ENCODE measurements at places on chromosomes 16 and 17.
A peak's percentile ranks its signal among the peaks of the same experiment; 100 is the strongest.

DNA sequence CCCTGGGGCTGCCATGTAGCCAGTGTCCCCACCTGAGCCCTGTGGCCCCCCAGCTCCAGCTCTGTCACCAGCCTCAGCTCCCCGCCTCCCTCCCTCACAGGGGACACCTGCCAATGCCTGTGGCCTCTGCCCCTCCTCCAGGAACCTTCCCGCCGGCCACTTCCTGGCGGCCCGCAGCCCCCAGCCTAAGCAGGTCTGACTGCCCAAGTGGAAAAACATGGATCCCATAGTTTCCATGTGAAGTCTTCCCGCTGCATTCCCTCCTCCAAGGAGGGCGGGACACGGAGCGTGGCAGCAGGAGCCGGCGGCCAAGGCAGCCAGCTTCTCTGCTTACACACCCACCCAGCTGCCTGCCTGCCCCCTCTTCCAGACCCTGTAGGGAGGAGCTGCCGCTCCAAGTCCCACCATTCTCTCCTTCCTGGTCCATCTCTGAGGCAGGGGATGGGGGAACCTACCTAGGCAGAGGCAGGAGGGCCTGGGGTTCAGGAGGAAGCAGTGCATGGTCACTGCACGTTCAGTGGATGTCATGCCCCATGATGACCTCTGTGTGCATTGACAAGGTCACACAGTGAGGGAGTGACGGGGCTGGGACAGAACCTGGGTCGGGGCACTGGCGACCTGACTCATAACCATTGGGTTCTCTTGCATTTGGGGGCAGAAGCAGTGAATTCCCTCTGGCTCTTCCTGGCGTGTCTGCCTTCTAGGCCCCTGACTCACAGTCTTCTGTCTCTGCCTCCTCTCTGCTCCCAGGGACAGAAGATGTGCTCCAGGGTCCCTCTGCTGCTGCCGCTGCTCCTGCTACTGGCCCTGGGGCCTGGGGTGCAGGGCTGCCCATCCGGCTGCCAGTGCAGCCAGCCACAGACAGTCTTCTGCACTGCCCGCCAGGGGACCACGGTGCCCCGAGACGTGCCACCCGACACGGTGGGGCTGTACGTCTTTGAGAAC is 8.7 kb downstream of the VASN start:
- no peak for DNase-seq

DNA sequence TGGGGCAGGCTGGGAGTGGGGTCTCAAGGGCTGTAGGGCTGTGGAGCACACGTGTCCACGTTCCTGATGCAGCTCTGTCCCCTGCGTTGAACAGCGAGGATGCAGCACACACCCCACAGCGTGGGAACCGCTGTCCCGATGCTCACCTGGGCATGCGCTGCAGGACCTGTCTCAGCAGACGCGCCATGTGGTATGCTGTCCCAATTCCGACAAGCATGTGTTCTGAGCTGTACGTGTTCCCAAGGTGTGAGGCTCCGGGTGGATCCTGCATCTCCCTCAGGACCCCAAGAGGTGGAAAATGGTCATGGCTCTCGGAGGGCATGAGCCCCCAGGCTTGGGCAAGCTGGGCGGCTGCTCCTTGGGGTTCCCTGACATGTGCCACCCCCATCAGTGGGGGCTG is 34.2 kb downstream of the ENGASE start:
- DNase-seq, result no peak

- no peak for DNase-seq
Measured at GRCh38 chr16:56675685-56676210, 6.1 kb downstream of the MT1H start.

DNA sequence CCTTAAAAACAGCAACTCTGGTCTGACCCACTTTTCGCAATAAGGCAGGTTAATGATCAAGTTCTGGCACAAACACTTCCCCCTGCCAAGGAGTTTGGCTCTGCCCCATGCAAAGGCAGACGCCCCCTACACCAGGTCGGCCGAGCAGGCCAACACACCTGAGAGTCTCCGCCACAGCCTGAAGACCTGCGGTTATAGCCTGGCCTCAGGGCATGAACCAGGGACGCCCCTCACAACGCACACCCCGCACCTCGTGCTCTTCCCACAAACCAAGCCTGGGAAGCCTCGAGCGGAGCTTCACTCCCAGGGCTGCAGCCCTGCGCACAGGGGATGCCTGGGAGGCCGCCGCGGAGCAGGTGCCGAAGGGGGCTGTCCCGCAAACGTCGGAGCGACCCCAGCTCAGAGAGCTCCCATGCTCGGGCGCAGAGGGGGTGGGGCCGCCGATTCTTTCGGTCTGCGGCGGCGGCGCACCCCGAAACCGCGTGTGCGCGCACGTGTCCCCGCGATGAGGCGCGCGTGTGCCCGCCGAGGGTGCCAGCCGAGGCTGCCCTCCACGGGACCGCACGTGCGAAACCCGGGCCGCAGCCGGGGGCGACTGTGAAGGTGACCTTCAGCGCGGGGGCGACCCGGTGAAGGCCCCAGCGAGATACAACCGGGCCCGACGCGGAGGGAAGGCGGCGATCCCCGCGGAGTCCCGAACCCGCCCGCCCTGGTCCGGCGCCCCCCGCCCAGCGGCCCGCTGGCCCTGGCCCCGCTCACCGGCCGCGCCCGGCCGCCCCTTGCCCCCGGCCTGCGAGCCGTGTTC is 559 bp downstream of the CLUH start:
- no peak for DNase-seq

DNA sequence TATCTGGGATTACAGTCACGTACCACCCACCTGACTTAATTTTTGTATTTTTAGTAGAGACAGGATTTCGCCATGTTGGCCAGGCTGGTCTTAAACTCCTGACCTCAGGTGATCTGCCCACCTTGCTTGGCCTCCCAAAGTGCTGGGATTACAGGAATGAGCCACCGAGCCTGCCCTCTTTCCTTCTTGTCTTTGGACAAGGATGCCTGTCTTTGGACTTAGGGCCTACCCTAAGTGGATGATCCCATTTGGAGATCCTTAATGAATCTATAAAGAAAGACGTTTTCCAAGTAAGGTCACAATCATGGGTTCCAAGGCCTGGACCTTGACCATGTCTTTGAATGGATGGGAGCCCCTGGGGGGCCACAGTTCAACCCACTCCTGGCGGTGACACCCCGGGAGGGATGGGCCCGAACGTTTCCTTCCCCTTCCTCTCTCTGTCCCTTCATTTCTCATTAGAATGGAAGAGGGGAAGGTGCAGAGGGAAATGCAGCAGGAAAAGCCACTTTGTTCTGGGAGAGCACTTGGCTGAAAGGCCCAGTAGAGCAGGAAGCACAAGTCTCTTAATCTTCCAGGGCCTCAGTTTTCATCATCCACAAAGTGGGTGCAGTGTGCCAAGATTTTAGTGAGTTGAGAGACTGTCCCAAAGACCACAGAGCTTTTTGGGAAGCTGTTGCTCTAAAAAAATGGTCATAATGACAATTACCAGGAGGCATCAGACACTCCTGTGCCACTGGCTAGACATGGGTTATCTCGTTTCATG is 353.3 kb downstream of the SEC14L1 start:
- DNase-seq, result no peak

DNA sequence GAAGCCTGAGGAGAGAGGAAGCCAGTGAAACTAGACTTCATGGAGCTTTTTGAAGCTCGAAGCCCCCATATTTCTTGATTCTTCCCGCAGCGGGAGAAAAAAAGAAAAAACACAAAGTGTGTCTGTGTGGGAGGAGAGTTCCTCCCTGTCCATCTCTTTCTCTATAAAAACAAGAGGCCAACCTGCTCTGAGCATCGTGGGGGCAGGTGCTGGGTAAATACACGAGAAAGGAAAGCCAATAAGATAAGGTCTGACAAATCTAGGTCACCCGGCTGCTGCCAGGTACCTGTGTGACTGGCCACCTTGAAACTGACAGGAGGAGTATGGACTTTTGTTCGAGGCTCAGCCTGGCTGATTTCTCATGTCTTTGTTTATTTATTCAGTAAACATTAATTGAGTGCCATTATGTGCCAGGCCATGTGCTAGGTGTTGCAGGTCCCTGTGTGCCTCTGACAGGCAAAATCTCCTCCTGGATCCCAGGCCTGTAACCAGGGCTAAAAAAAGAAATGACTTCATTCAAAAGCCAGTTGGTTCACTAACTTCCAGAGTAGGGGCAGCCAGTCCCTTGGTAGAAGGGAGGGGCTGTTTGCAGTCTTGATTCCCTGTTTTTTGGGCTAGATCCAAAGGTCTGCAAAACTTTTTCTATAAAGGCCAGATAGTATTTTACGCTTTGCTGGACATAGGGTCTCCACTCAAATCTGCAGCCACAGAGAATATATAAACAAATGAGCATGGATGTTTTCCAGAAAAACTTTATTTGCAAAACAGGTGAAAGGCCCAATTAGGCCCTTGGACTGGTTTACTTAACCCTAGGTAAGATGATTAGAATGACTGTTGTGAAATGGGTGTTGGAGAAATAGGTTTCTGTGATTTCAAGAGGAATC is 35.6 kb downstream of the YPEL2 start:
- DNase-seq, result no peak

- peak; percentile 51 for DNase-seq
Measured at GRCh38 chr17:17205368-17206123, 587 bp downstream of the PLD6 start.

- no peak for DNase-seq
Measured at GRCh38 chr16:69720822-69721430, 5.4 kb downstream of the NQO1 start.

GRCh38 chr16:86392436-86393152 is 117.7 kb upstream of the FOXF1 start:
- no peak for DNase-seq

GRCh38 chr17:73815474-73815873 is 171.2 kb upstream of the SDK2 start:
- DNase-seq, result no peak

GRCh38 chr16:29950806-29951461 is 10.9 kb upstream of the TMEM219 start:
- DNase-seq, result no peak

DNA sequence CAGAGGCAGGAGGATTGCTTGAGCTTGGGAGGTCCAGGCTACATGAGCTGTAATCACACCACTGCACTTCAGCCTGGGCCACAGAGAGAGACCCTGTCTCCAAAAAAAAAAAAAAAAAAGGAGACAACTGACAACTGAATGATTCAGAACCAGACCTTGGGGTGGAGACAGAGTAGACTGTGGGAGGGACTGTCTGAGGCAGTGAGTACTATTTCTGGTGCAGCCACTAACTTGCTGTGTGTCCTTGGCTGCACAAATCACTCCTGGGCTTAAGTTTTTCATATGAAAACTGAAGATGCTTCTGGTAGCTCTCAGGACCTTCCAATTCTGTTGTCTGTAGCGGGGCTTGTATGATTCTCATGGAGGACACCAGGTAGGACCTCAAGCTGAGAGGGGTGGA is 5.8 kb downstream of the ASB16 start:
- DNase-seq, result no peak

GRCh38 chr16:997440-998051 is 16.0 kb downstream of the SOX8 start:
- no peak for DNase-seq

DNA sequence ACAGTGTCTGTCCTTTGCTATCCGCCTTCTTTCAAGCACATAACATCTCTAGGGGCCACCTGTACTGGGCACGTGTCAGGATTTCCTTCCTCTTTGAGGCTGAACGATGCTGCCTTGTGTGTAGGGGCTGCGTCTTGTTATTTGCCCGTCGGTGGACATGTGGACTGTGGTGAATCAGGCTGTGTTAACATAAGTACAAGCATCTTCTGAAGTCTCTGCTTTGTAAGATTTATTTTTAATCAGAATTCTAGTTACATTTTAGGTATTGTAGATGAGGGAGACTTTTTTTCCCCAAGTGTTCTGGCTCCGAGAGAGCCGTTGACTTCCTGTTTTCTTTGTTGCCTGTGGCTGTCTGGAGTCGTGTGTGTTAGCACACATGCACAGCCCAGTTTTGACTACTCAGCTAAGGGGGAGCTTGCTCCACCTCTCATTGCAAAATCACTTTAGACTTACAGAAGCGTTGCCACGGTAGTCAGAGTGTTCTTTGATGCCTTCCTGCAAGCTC is 26.1 kb downstream of the SPG7 start:
- DNase-seq, result peak; percentile 93

DNA sequence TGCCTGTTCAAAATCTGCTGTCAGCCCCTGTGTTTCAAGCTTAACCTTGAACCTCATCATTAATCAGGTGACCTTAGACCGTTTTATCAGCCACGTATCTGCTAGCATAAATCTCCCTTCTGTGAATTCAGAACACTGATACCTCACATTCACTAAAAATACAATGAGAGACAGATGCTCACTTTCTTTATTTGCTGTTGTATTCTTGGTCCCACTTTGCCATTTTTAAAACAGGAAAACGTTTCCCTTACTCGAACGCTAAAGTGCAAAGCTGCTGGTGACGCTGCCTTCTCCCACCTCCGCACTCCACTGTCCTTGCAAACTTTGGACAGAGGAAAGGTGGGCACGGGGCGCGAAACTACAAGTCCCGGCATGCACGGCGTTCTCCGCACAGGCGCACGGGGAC is 220 bp upstream of the ARHGAP44 start:
- no peak for DNase-seq

GRCh38 chr17:63930951-63931575 is 1.1 kb downstream of the CD79B start:
- DNase-seq, result no peak

- DNase-seq, result no peak
Measured at GRCh38 chr17:38590988-38591758, 14.6 kb downstream of the SRCIN1 start.

- no peak for DNase-seq
Measured at GRCh38 chr17:44002141-44002848, 2.1 kb upstream of the NAGS start.

DNA sequence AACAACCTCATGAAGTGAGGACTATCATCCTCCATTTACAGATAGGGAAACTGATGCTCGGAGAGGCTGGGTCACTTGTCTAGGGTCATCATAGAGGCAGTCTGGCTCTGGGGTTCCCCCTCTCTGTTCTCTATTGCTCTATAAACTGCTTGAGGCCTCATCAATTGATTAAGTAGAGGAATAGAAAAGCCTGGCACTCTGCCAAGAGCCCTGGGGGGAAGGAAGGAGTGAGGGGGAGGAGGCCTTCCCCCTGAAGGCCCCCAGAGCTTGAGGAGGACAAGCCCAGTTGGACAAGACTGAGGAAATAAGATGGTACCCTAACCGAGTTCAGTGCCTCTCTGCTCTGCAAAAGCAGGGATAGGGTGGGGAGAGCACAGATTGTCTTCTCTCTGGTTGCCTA is 21.0 kb downstream of the SDK2 start:
- DNase-seq, result no peak

- no peak for DNase-seq
Measured at GRCh38 chr17:56870081-56870651, 36.2 kb downstream of the DGKE start.

DNA sequence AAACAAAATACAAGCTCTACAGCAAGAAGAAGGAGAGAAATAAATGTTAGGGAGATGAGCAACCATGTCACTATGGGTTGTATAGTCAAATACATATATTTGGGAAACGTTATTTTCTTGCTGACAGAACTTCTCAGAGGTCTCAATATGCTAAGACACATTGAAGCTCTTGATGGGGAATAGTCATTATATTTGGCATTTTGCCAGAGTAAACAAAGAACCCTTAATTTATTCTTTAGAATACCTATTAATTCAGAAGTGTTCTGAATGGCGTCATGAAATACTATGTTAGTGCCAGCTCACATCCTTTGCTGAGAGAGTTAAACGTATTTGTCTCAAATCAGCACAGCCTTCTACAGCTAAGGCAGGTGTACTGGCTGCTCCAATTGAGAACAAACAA is 458.9 kb downstream of the CDH13 start:
- DNase-seq, result no peak
